Kidney (tissue), 22 donors: ENCODE measurements at places on chromosomes 1 and 21.

- no peaks in the 10 kb centered on the region for H3K36me3 ChIP-seq
- H3K4me3 ChIP-seq: no peak overlapping the region
Observed at GRCh38 chr1:20324704-20325406, 34.2 kb downstream of the VWA5B1 start.

GRCh38 chr1:110472546-110472945 lies 21.6 kb downstream of the PROK1 start:
- H3K4me3 ChIP-seq: no peak overlapping the region
- no peaks in the 10 kb centered on the region for H3K36me3 ChIP-seq
- H3K27me3 ChIP-seq: no peaks in the 10 kb centered on the region
- no peak overlapping the region for H3K27ac ChIP-seq
- no peak for DNase-seq

DNA sequence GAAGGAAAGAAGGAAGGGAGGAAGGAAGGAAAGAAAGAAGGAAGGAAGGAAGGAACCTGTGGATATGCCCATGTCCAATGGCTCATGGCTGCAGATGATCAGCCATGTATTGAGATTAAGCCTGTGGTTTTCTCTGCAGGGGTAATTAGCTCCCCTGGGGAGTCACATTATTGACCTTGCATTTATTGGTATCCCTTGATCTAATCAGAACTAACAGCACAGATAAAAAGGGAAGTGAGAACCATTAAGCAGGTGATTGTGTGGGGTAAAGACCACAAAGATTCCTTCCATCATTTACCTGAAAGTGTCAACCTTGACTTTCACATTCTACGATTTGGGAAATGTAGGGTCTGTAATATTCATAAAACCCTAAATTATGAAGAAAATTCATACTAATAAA lies 390.7 kb downstream of the BRINP2 start:
- H3K36me3 ChIP-seq: no peaks in the 10 kb centered on the region
- no peaks in the 10 kb centered on the region for H3K27me3 ChIP-seq
- no peak overlapping the region for H3K27ac ChIP-seq
- H3K4me1 ChIP-seq: no peaks in the 10 kb centered on the region
- H3K4me3 ChIP-seq: no peak overlapping the region

- no peak overlapping the region for H3K4me3 ChIP-seq
- no peak overlapping the region for H3K27ac ChIP-seq
- no peak for DNase-seq
- no peaks in the 10 kb centered on the region for H3K4me1 ChIP-seq
- no peaks in the 10 kb centered on the region for H3K36me3 ChIP-seq
Observed at GRCh38 chr21:42423197-42423675, 19.5 kb downstream of the UBASH3A start.

DNA sequence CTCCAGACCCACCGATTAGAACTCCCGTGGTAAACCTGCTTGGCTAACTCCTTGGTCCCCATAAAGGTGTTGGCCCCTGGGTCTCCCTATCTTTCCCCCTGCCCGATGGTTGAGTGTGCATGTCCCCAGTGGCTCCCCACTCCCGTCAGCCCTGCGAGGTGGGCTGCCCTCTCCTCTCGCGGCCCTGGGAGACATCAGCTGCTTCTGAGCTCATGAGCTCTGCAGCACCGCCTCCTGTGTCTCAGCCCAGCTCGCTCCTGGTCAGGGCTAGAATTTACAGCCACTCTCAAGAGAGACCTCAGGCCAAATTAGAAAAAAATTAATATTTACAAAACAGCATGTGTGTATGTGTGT lies 15.9 kb upstream of the ZBTB21 start:
- H3K4me3 ChIP-seq: no peak overlapping the region
- no peaks in the 10 kb centered on the region for H3K36me3 ChIP-seq
- peak; percentile 59 for DNase-seq
- H3K27ac ChIP-seq: no peak overlapping the region
- H3K27me3 ChIP-seq: no peaks in the 10 kb centered on the region
- peaks cover 6% of the 10 kb centered on the region for H3K4me1 ChIP-seq

DNA sequence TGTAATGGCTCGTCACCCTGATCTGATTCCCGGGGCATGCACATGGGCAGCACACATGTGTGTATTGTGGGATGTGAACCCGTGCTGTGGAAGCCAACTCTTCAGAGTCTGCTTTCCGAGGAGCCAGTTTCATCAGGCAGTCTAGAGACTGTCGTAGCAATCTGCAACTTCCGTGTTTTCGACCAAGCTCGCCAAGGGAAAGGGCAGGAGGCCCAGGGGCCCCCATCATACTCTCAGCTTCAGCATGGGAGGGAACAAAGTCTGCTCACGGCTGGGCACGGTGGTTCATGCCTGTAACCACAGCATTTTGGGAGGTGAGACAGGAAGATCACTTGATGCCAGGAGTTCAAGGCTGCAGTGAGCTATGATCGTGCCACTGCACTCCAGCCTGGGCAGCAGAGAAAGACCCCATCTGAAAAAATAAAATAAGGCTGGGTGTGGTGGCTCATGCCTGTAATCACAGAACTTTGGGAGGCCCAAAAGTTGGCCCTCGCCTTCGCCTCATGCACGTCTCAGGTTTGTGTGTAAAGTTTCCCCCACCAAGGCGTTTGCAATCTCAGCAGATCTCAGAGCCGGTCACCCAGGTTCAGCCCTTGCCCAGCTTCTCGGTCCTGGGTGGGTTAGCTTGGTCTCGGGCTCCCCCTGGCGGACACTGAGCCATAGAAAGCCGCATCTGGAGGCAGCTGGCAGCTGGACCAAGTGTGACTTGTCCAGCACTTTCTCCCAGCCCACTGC lies 48.5 kb upstream of the SLC25A33 start:
- H3K4me1 ChIP-seq: no peaks in the 10 kb centered on the region
- H3K36me3 ChIP-seq: no peaks in the 10 kb centered on the region

- no peak overlapping the region for H3K27ac ChIP-seq
- H3K4me3 ChIP-seq: no peak overlapping the region
- no peaks in the 10 kb centered on the region for H3K36me3 ChIP-seq
- H3K4me1 ChIP-seq: no peaks in the 10 kb centered on the region
Observed at GRCh38 chr1:2349806-2350205, 41.5 kb downstream of the MORN1 start.
